ENCODE measurements at places on chromosomes 3 and 15. TPM values are rescaled to one million over a fixed set of nuclear protein-coding genes. Genes with fewer than 3 reads are reported as not detected.

The FOXB1 gene
- not detected for total RNA-seq

The SKOR1 gene
- not detected for total RNA-seq

The SAMD7 gene
- not detected for total RNA-seq

GRCh38 chr15:70336425-70337009 lies 238.8 kb upstream of the TLE3 start:
- DNase-seq, result no peak
